ENCODE measurements at places on chromosomes 5 and 9.

GRCh38 chr9:394347-395052 lies 179.8 kb downstream of the DOCK8 start:
- peaks cover 14% of the 10 kb centered on the region for H3K4me1 ChIP-seq
- no peak for DNase-seq

- H3K4me3 ChIP-seq: no peak overlapping the region
- H3K36me3 ChIP-seq: no peaks in the 10 kb centered on the region
- DNase-seq: no peak
- no peaks in the 10 kb centered on the region for H3K4me1 ChIP-seq
- peaks cover 2% of the 10 kb centered on the region for H3K27me3 ChIP-seq
- no peak overlapping the region for H3K27ac ChIP-seq
These were observed 267.2 kb upstream of the DAB2 start for GRCh38 chr5:39691993-39692392.

DNA sequence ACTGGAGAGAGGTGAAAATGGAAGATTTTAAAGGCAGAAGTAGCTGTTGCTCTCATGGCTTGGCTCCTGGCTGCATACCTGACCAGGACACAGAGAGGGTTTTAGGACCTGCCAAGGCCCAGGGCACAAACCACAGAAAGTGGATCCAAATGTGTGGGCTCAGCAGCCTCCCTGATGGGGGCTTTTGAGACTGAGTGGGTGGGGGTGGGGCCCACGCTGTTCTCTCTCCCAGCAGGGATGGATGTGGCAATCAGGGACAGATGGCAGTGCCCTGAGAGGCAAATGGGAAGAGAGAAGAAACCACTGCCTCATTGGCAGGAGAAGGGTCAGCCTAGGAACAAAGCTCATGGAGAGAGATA lies 34.9 kb upstream of the TIFAB start:
- peaks cover 37% of the 10 kb centered on the region for H3K27me3 ChIP-seq
- H3K4me3 ChIP-seq: no peak overlapping the region
- H3K4me1 ChIP-seq: peaks cover 12% of the 10 kb centered on the region
- H3K36me3 ChIP-seq: peaks cover 4% of the 10 kb centered on the region
- no peak for DNase-seq

DNA sequence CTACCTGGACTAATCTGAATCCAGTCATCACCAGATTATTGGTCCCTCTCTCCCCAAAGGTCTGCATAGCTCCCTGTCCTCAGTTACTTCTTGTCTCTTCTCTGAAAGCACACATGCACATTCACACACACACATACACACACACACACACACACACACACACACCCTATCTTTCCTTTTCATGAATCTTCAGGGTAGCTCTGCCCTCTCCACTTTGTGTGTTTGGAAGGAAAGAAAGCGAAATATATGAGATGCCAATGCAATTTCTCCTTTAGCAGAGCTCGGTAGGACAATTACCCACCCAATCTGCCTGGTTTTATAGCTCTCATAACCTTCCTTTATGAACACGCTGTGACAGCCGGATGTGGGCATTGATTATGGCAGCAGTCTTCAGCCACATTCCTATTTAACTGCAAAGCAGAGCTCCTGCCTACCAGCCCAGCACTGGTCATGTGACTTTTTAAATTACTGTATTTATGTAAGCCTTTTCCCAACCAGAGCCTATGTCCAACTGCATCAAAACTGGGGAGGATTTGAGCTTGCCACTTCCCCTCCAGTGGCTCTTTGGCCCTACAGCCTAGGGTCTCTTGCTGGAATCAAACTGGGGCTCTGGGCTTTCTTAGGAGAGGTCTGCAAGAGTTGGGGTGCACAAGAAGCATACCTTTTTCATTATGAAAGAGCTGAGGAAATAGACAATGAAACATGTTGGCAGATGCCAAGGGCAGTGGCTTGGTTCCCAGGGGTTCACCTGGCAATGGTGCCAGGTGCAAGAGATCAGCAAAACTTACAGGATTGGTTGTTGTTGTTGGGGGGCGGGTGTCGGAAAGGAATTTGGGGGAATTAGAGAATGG lies 20.8 kb upstream of the MATR3 start:
- peak overlapping the region; percentile 88 for H3K4me3 ChIP-seq
- peaks cover 5% of the 10 kb centered on the region for H3K36me3 ChIP-seq
- H3K27me3 ChIP-seq: peaks cover 8% of the 10 kb centered on the region
- H3K27ac ChIP-seq: no peak overlapping the region
- DNase-seq: no peak

DNA sequence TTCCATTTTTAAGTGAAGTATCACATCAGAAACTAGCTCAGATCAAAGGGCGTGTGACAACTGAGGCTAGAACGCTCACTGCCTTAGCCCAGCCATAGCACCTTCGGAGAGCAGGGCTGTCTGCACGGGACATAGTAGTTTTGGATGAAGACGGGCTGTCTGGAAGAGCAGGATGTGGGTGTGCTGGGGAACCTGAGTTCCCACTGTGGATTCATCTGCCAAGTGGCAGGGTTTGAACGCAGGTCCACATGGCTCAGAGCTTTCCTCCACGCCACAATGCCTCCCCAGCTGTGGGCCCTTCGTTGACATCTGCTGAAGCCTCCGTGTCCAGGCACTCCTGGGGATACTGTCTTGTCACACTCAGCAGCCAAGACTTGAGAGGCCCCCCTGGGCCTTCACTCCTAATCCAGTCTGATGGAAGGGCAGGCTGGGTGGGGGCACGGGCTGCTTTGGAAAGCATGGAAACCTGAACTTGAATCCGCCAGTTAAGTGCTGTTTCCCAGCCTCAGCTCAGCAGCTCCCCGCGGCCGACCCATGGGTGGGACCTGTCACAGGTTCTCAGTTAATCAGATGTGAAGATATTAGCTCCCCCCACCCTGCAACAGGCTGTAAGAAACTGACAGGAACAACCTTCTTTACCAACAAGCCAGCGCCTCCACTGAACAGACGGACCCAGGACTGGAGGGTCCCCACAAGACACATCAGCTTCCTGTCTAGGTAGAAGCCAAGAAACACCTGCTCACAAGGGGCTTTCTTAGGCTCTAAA lies 228.1 kb downstream of the FANCC start:
- peaks cover 7% of the 10 kb centered on the region for H3K36me3 ChIP-seq
- H3K27ac ChIP-seq: peak overlapping the region; percentile 31
- H3K4me1 ChIP-seq: peaks cover 21% of the 10 kb centered on the region
- H3K27me3 ChIP-seq: peaks cover 3% of the 10 kb centered on the region
- H3K4me3 ChIP-seq: peak overlapping the region; percentile 66
- DNase-seq: no peak

GRCh38 chr5:56638768-56639238 lies 176.5 kb upstream of the MAP3K1 start:
- H3K27ac ChIP-seq: no peak overlapping the region
- DNase-seq: no peak
- H3K36me3 ChIP-seq: no peaks in the 10 kb centered on the region
- H3K4me1 ChIP-seq: peaks cover 3% of the 10 kb centered on the region

DNA sequence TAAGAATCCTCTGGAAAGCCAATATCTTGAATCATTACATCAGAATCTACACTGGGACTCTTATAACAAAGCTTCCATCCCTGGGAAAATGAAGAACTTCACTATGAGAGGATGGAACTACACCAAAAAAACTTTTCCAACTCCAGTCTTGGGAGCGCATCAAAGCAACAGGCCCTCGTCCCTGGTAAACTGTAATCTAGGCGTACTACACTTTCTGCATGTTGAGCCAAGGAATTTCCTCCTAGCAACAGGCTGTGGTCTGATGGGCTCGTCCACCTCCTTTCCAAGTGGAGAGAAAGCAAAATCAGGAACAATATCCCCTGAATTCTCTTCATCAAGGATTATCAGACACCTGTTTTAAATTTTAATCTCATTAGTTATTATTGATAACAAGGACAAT lies 94.1 kb downstream of the NFIB start:
- H3K4me1 ChIP-seq: peaks cover 64% of the 10 kb centered on the region
- peak overlapping the region; percentile 65 for H3K27ac ChIP-seq
- no peak overlapping the region for H3K4me3 ChIP-seq
- DNase-seq: no peak
- H3K36me3 ChIP-seq: peaks cover 21% of the 10 kb centered on the region

DNA sequence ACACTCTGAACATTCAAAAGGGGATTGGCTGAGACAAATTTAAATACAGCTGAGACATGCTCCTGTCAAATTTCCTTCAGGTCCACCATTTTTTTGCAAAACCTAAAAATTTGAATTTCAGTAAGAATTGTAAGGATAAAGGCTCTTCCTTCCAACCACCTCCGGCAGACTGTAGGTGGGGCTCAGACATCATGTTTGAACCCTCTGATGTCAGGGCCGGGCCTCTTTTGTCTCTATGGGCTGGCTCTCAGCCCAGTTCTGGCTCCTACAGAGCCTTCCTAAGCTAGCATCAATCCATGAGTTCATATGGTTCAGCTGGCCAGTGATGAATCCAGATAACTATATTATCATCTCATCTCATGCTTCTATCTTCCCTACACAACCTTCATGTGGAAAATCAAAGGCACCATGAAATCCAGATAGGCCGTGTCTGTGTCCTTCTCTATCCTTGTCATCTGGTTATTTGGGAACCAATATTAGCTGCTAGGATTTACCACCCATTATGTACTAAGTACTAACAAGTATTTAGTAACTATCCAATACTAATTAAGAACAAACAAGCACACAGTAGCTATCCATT lies 44.2 kb downstream of the NIPSNAP3B start:
- peaks cover 4% of the 10 kb centered on the region for H3K27me3 ChIP-seq
- DNase-seq: no peak
- no peak overlapping the region for H3K27ac ChIP-seq
- H3K4me3 ChIP-seq: no peak overlapping the region
- peaks cover 71% of the 10 kb centered on the region for H3K36me3 ChIP-seq

DNA sequence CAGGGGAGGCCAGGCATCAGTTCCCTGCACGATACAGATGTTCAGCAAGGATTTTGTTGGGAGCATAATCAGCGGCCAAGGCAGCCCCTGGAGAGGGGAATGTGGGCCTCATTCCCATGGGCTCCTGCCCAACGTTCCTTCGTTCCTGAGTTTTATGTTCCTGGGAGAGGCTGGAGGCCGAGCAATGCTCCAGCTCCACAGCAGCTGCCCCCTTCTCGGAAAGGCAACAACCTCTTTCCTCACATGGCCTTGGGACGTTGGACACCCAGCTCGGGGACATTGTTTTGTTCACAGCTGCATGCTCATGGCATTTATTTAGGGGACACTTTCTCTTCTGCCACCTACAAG lies 63.8 kb upstream of the COL15A1 start:
- no peak overlapping the region for H3K27ac ChIP-seq
- H3K27me3 ChIP-seq: peaks cover 4% of the 10 kb centered on the region
- no peaks in the 10 kb centered on the region for H3K36me3 ChIP-seq
- peaks cover 5% of the 10 kb centered on the region for H3K4me1 ChIP-seq
- H3K4me3 ChIP-seq: no peak overlapping the region

DNA sequence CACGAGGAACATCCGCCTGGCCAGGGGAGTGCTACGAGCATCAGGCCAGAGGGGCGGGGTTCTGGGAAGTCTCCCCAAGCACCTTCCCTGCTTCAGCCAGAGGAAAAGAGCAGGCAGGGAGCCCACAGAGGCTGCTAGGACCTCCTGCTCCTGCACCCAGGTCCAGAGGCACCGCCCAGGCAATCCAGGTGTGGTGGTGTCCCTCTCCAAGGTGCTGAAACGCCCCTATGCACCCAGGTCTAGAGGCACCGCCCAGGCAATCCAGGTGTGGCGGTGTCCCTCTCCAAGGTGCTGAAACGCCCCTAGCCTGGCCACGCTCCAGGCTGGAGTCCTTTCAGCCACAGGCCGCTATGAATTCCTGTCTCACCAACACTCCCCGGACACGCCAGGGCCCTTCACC lies 10.7 kb upstream of the UBAC1 start:
- DNase-seq: peak; percentile 67
- no peak overlapping the region for H3K4me3 ChIP-seq
- H3K27ac ChIP-seq: no peak overlapping the region
- H3K27me3 ChIP-seq: peaks cover 6% of the 10 kb centered on the region
- peaks cover 7% of the 10 kb centered on the region for H3K4me1 ChIP-seq

DNA sequence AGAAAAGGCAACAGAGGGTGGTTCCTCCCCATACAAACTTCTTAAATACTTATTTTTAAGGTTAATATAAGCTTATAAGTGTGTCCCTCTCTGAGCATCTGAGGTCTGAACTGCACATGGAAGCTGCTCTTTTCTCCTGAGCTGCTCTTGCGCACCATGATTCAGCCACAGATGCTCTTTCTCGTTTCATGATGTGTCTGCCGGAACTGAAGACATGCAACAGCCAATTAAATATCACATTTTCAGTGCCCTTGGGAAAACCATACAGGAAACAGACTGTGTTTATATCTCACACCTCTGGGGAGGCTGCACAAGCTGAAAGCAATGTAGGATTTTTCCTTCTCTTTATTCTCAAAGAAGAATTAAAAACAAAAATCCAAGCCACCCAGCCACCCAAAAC lies 96.8 kb upstream of the NREP start:
- no peak overlapping the region for H3K27ac ChIP-seq
- no peak overlapping the region for H3K4me3 ChIP-seq
- H3K4me1 ChIP-seq: peaks cover 5% of the 10 kb centered on the region
- no peaks in the 10 kb centered on the region for H3K36me3 ChIP-seq
- H3K27me3 ChIP-seq: no peaks in the 10 kb centered on the region

DNA sequence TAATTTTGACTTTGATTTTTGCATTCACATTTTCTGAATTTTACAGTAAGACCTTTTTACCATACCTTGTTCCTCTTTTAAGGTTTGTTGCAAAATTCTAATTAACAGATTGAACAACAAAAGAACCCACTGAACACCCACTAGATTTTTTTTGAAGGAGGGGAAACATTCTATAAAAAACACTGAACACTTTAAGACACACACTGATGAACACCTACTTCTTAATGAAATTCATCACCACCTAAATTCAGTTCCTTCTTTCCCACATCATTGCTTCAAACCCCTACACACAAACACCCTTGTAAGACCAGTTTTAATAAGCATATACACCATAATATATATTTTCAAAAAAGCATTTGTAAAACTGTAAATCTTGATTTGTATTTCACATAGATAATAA lies 559.0 kb upstream of the MEF2C start:
- no peaks in the 10 kb centered on the region for H3K36me3 ChIP-seq
- no peak for DNase-seq
- H3K4me1 ChIP-seq: no peaks in the 10 kb centered on the region
- no peak overlapping the region for H3K4me3 ChIP-seq
- no peaks in the 10 kb centered on the region for H3K27me3 ChIP-seq
- H3K27ac ChIP-seq: no peak overlapping the region

- peak overlapping the region; percentile 43 for H3K4me3 ChIP-seq
- DNase-seq: no peak
These were observed 12.6 kb upstream of the TNIP1 start for GRCh38 chr5:151093476-151093889.

DNA sequence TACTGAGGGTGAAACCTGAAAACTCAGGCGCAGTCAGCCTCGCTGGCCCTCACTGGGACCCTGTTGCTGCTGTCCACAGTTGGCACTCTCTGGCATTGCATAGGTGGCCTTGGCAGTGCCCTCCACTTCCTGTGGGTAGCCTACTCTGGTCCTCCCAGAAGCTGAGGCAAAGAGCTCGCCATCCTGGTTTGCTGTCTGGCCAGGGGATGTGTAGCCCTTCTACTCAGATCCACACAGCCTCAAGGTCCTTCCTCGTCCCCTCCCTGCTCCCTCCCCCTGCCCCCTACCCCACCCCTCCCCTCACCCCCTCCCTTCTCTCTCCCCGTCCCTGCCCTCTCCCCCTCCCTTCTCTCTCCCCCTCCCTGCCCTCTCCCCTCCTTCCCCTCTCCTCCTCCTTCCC lies 176.0 kb downstream of the OLFM1 start:
- no peak overlapping the region for H3K27ac ChIP-seq
- H3K36me3 ChIP-seq: no peaks in the 10 kb centered on the region
- no peak for DNase-seq
- peaks cover 5% of the 10 kb centered on the region for H3K27me3 ChIP-seq
